ENCODE measurements at places on chromosomes 1 and 21.

- no peak for DNase-seq
Observed at GRCh38 chr1:177228693-177229065, 57.9 kb downstream of the BRINP2 start.

- no peak for DNase-seq
Observed at GRCh38 chr1:67723620-67724019, 38.6 kb downstream of the GADD45A start.

- no peak for DNase-seq
Observed at GRCh38 chr1:78490861-78491450, at the start of gene PTGFR. PTGFR (plus strand) TSS chr1:78490974; CDS start chr1:78492744, 1,770 bp downstream.

GRCh38 chr21:35394049-35394448 is 344.9 kb upstream of the RUNX1 start:
- no peak for DNase-seq

DNA sequence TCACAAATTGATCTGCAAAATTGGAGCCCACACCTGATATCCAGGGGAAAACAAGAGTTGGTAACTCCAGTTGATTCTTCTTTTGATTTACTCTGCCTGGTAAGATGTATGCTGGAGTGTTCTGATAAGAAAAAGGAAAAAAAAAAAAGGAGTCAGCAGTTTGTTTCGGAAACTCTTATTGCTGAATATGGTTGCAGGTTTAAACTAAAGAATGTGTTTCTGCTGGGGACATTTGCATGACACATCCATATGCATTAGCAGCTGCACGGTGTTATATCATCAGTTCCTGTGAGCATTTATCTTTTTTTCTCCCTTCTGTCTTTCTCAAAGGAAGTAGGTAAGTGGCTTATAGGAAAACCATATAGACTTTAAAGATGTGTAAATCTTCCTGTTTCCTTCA is 418.5 kb upstream of the ESRRG start:
- no peak for DNase-seq

DNA sequence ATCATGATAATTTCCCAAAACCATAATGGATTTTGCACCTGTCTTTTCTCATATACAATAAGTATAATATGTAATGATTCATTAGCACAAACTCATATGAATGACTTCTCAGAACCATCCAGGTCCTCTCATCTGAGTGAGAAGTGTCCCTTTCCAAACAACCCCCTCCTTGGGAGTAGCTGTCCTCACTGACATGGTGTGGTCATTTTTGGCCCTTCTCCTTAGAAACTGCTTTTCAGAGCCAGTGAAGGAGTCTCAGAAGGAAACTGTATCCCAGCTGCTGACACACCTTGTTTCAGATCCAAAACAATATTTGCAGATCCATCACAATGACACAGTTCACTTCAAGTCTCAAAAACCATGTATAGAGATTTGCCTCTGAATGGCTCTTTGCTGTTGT is 95.5 kb downstream of the MIS18A start:
- DNase-seq: no peak

- no peak for DNase-seq
Observed at GRCh38 chr1:104125266-104125665, 375.6 kb downstream of the AMY1C start.

GRCh38 chr1:145949219-145949618 is 8.6 kb downstream of the LIX1L start:
- no peak for DNase-seq

DNA sequence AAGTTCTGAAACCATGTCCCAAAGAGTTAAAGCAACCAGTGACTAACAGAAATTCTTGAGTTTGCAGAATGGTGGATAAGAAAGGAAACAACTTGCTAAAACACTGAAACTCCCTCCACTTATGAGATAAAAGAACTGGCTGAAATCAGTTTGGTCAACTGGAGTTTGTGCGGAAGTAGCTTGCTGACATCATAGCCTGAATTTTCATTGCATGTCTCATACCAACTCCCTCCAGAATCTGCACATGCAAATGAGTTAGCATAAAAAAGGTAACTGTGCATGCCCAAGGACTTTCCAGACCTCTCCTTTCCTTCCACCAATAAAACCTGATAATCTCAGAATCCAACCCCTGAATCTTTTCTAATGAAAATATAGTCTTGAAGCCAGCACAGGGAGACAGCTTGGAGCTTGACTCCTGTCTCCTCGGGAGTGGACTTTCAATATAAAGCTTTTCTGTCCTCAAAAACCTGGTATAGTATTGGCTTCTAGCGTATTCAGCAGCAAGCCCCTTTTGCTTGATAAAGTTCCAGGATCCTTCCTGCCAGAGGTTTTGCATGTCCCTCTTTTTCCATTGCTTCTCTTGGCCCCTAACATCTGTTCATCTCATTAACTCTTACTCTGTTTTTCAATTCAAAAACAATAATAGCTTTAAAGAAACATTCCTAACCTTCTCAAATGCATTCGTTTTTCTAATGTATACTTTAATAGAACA is 785.8 kb upstream of the ADGRL4 start:
- DNase-seq: no peak

GRCh38 chr1:156625436-156626078 is 6.3 kb downstream of the HAPLN2 start:
- DNase-seq: peak; percentile 44

DNA sequence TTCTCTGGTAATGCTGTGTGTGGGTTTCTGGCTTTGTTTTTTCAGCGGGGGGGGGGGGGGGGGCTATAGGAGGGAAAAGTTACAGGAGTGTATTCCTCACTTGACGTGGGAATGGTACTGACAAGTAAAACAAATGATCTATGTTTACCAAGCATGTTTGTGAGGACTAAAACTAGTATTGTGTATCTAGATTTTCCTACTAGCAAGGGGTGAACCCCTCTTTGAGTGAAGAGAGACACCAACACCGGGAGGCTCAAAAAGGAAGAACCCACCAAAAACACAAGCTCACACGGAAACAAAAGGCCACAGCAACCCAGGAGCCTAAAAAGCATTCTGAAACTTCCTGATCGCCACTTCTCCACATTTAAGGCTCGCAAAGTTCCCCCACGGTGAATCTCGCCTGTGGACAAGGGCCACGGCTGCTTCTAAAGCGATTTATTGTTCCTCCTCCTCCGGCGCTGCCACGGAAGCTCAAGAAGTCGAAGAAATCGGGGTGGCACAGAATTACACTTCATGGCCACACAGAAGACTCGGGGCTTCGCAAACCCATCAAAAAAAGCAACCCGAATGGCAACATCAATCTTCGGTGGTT is 703 bp downstream of the PUM1 start:
- DNase-seq: no peak

DNA sequence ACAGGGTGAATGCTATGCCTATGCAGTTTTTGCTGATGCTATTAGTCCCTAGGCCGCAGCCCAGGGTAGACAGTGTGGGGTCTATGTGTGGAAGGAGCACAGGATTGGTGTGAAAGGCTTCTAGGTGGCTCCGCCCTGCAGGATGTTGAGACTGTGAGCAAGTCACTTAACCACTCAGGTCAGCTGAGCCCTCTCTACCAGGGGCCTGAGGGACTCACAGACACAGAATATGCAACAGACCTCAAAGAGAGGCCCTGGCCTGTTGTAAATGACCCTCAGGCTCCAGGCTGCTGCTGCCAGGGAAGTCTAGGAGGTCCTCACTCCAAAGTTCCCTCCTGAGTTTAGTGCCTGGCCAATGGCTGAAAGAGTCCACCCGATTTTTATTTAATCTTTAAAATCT is 11.0 kb downstream of the NHLH2 start:
- DNase-seq: no peak

DNA sequence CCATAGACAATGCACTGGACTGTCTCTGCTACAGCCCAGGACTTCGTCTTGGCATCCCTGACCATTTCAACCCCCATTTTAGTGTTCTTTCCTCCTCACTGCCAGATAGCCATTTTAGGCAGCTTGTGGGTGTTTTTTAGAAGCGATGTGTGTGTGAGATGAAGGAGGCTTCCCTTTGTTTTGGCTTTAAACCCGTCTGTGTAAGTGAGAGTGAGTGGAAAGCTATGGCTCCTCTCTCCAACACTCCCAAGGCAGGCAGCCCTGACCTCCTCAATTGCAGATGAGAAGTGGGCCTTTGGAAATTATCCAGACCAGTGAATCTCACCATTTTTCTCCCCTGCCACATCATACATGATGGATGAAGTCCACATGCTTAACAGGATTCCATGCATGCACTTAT is 70.3 kb upstream of the PGBD5 start:
- DNase-seq: no peak

DNA sequence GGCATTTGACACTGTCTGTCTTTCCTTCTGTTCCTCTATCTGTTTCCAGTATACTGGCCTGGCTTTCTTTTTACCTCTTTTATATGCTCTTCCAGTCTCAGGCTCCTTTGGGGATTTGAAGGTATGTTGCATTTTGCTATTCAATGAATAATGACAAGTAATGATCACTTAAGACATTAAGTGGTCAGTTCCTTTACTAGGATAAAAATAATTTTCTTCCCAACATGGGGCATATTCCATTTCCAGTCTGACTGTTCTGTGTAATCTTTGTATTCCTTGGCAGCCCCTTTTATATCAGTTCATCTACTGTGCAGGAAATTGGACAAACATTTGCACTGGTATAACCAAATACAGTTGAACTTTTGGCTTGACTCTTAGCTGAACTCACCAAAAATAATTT is 15.6 kb downstream of the METTL18 start:
- no peak for DNase-seq

- no peak for DNase-seq
Observed at GRCh38 chr1:46721686-46722205, 2.8 kb upstream of the EFCAB14 start.

DNA sequence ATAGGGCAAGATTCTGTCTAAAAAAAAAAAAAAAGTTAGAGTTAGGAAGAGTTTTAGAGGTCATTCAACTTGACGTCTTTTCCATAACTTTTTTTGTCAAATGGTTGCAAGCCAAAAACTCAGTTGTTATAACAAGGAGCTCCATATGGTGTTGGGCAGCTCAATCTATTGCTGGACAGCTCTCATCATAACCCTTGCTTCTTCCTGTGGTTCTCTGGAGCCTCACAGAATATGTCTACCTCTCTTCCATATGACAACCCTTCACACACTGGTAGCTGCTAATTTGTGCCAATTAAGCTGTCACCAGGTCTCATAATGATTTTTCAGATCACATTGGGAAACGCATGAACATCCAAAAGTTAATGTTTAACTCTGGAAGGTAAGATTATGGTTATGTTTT is 57.8 kb upstream of the SLC16A1 start:
- no peak for DNase-seq

Measured in stimulated activated CD8-positive, alpha-beta memory T cell treated with anti-CD3 and anti-CD28 coated beads, Interleukin-7, amount 100 ng/mL, for 1 hour (primary cell).